ENCODE measurements at places on chromosomes 2 and 18.
A peak's percentile ranks its signal among the peaks of the same experiment; 100 is the strongest.

- DNase-seq, result peak; percentile 66
Observed at GRCh38 chr2:235746257-235746934, 252.6 kb downstream of the AGAP1 start.

DNA sequence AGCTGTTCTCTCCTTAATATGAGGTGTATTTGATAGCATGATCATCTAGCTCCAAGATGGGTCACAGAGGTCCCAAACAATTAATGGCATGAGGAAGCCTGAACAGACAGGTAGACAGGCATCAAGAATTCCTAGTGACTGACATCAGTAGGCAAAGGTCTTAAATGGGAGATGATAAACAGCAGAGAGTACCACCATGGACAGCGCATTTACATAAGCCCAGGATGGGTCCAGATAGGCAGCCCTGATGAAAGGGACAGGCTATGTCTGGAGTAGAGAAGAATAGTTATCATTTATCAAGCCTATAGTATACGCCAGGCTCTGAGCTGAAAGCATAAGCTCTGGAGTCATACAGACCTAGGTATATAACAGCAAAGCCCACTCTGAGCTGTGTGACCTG lies 434.7 kb upstream of the SETBP1 start:
- no peak for DNase-seq

- DNase-seq, result no peak
Observed at GRCh38 chr2:13822365-13822764, 810.2 kb upstream of the LRATD1 start.

- DNase-seq, result no peak
Observed at GRCh38 chr2:223100061-223100511, 48.1 kb downstream of the KCNE4 start.

DNA sequence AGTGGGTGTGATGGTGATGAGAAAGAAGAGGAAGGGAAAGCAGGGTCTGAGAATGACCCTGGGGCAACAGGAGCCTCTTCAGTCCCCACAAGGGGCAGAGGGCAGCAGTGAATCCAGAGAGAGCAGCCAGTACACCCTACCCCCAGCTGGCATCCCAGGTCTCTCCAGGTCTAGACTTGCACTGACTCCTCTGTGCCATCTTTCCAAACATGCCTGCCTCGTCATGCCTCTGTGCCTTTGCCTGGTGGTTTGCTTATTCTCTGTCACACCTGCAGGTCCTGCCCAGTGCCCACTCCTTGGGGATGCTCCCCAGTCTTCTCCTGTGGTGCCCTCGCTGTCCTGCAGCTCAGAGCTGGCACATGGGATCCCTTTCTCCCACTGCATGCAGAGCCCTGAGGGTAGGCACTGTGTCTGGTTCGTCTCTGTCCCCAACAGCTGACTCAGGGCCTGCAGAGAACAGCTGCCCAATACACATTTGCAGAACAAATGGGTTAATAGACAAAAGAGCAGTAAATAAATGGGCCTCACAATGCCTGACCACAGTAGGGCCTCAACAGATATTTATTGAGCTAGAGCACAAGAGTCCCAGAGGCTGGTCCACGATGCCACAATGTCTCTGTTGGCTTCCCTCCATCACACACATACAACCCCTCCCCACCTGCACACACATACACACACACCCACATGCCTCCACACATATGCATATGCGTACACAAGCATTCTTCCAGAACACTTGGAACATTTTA lies 89.8 kb downstream of the HS1BP3 start:
- peak; percentile 73 for DNase-seq

- no peak for DNase-seq
Observed at GRCh38 chr2:195392446-195393336, 264.3 kb upstream of the SLC39A10 start.
